NCI-H446 (cell line): ENCODE measurements at places on chromosomes 7 and 10.

- no peak for DNase-seq
These were observed 229.3 kb downstream of the GPR37 start for GRCh38 chr7:124536156-124536762.

GRCh38 chr7:116525913-116526861 is 1.4 kb downstream of the CAV1 start:
- no peak for DNase-seq

- no peak for DNase-seq
These were observed 72.7 kb downstream of the LHPP start for GRCh38 chr10:124534231-124534798.

- DNase-seq: no peak
These were observed 48.0 kb downstream of the CAMK2B start for GRCh38 chr7:44277391-44277790.
